ENCODE measurements at places on chromosomes 13 and 19.
A peak's percentile ranks its signal among the peaks of the same experiment; 100 is the strongest.

DNA sequence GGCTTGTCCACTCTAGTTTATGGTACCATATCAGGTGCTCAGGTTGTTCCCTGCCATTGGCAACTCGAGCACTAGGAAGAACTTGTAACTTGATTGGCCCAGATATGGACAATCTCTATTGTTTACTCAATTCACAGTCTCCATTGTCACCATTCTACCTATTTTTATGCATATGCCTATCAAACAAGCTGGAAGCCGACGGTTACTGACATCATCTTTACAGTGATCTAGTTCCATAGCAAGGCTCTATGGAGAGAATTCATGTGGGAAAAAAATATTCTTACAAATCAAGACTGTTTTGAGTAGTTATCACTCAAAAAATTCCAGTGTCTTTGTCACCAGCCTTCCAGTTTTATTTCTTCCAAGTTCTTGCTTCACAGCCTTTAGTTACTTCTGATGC lies 1006.2 kb upstream of the PRR20A start:
- no peak for DNase-seq

DNA sequence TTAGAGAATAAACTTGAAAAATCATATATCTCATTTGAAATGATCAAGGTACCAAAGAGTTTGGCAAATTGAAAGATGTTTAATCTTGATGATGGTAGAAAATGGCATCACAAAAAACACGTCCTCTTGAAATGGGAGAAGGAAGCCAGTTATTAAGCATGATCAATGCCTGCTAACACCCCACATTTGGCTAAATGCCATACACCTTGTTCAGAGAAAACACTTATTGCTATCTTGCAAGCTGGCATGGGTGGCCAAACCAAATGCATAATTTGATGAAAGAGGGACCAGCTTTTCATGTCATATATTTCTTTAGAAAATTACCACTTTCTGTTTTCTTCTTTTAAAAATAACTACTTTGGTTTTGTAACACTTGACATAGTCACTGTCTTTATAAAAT lies 141.3 kb downstream of the ZAR1L start:
- DNase-seq, result no peak

DNA sequence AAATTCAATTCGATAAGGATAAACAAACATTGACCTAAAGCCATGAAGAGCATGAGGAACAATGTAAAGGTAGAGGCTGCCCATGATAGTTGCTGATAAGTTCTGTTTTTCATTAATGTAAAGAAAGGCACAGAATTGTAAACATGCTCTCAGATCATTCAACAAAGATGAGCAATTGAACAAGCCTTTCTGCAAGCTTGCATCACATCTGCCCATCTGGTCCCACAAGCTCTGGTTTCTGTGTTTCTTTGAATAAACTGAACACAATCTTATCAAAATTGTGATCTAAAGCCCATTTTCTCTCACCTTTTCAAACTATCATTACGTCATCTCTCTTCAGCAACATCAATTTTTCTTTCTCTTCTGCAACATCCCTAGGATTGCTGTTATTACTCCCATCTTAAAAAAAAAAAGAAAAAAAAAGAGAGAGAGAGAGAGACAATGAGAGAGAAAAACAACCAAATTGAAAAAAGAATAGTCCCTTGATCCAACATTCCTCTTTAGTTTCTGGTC lies 487.2 kb upstream of the GPC6 start:
- DNase-seq, result no peak

DNA sequence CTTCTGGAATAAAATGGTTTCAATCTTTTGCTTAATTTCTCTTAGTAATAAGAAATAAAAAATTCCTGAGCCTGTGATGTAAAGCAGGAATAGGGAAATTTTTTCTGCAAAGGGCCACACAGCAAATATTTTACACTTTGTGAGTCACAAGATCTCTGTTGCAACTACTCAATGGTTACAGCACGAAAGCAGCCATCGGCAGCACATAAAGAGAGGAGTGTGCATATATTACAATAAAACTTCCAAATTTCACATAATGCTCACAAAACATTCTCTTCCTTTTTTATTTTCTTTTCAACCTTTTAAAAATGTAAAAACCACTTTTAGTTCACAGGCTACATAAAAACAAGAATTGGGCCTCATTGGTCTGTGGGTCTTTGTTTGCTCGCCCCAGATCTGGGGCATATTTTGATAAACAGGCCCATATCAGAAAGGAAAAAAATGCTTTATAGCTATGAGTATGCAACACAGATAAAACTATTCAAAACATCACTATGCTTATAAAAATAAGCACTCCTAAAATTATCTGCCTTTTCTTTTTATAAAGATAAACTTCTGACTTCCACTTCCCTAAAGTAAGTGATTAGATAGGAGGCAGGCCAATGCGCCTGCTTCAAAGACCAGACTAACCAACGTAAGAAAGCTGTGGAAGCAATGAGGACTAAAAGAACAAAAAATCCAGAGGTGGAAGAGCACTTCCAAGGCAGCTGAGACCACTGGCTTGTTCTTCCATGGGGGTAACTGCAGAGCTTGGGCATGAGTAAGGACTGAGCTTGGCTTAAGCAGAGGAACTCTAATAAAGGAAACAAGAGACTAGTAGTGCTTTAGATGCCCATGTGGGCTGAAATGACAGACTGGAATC lies 26.5 kb downstream of the MYCBP2 start:
- DNase-seq, result no peak

DNA sequence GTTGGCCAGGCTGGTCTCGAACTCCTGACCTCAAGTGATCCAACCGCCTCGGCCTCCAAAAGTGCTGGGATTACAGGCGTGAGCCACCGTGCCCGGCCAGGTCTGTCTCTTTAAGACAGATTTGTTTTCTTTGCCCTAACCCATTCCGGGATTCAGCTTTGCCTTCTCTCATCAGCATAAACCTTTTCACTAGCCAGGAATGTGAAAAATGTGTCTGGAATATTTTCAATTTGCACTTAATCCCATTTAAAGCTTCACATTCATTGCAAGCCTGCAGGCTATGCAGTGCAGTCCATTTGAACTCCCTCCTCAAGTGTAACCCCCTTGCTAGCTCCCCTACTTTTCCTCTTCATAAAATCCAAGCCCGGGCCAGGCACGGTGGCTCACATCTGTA lies 880 bp upstream of the TMEM160 start:
- no peak for DNase-seq

GRCh38 chr13:30395192-30396158 lies 26.8 kb upstream of the UBE2L5 start:
- peak; percentile 52 for DNase-seq

- DNase-seq, result no peak
Measured at GRCh38 chr13:48151363-48152161, 56.7 kb upstream of the MED4 start.

GRCh38 chr19:17497149-17497798 lies 14.2 kb upstream of the PGLS start:
- no peak for DNase-seq

- no peak for DNase-seq
Measured at GRCh38 chr13:27405546-27406134, 18.8 kb upstream of the GTF3A start.

DNA sequence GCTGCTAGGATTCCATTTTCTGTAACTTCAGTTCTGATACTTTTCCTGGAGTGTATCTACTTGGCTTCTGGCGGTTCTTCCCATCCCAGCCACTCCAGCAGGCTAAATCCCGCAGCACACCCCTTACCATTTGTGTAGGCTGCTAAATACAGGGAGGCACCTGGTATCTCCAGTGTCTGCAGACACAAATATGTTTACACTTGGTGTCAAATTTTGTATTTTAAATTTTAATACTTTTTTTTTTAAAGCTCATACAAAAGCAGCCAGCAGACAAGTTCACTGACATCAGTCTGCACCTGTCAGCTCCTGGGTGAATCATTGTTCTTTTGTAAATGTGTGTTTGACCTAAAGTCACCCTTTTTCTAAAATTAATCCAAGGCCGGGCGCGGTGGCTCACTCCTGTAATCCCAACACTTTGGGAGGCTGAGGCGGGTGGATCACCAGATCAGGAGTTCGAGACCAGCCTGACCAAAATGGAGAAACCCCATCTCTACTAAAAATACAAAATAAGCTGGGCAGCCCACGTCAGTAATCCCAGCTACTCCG lies 3.4 kb upstream of the ZSCAN4 start:
- DNase-seq, result no peak

Data from brain pericyte (primary cell).